ENCODE measurements at places on chromosomes 7 and 10.

DNA sequence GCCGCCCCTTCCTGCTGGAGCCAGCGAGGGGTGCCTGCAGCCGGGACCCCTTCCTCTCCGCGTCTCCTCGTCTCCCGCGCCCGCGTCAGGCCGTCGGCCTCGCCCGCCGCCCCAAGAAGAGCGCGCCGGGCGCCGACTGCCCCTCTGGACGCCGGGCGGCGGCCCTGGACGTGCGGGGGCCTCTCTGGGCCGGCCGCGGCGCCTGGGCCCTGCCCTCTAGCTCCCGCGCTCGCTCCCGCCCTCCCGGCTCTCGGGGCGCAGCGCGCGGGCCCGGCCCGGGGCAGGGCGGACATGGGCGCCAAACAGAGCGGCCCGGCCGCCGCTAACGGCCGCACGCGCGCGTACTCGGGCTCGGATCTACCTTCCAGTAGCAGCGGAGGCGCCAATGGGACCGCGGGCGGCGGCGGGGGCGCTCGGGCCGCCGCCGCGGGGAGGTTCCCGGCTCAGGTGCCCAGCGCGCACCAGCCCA is 704 bp downstream of the ZNRF2 start:
- H3K27ac ChIP-seq: peak overlapping the region; percentile 87
- DNase-seq: peak; percentile 44
- peaks cover 28% of the 10 kb centered on the region for H3K36me3 ChIP-seq
- H3K27me3 ChIP-seq: no peaks in the 10 kb centered on the region
- H3K4me3 ChIP-seq: peak overlapping the region; percentile 79

DNA sequence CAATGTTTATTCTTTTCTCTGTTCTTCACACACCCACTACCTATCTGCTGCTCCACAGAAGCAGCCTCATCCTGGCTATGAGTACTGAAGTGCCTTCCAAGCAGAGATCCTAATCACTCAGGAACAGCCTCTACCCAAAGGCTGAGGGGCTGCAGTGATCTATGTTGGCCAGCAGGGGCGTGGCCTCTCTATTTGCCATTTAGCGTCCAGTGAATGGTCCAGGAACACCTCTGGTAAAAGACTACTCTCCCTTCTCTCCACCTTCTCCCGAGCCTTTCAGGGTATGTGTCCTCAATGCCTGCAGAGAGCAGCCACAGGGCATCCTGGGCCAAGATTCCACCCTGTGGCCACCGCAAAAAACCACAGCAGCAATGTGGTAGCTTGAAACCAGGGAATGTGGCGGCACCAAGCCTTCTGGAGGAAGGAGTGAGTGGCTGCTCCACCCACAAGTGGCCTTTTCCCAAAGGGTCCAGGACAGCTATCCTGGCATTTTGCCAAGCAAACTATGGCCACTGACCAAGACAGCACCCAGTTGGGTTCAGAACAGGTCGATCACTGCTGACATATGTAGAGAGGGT is 70.9 kb downstream of the SYPL1 start:
- H3K27me3 ChIP-seq: peaks cover 27% of the 10 kb centered on the region
- peak; percentile 45 for DNase-seq
- peaks cover 12% of the 10 kb centered on the region for H3K4me1 ChIP-seq
- H3K4me3 ChIP-seq: no peak overlapping the region
- H3K27ac ChIP-seq: no peak overlapping the region
- no peaks in the 10 kb centered on the region for H3K36me3 ChIP-seq

GRCh38 chr10:44206127-44206818 is 178.6 kb downstream of the CXCL12 start:
- H3K4me3 ChIP-seq: no peak overlapping the region
- no peaks in the 10 kb centered on the region for H3K36me3 ChIP-seq
- no peak for DNase-seq
- H3K27ac ChIP-seq: no peak overlapping the region
- no peaks in the 10 kb centered on the region for H3K4me1 ChIP-seq

GRCh38 chr10:128302808-128303207 is 176.6 kb upstream of the MKI67 start:
- H3K27ac ChIP-seq: no peak overlapping the region
- H3K27me3 ChIP-seq: no peaks in the 10 kb centered on the region
- no peaks in the 10 kb centered on the region for H3K36me3 ChIP-seq
- DNase-seq: no peak
- no peak overlapping the region for H3K4me3 ChIP-seq

DNA sequence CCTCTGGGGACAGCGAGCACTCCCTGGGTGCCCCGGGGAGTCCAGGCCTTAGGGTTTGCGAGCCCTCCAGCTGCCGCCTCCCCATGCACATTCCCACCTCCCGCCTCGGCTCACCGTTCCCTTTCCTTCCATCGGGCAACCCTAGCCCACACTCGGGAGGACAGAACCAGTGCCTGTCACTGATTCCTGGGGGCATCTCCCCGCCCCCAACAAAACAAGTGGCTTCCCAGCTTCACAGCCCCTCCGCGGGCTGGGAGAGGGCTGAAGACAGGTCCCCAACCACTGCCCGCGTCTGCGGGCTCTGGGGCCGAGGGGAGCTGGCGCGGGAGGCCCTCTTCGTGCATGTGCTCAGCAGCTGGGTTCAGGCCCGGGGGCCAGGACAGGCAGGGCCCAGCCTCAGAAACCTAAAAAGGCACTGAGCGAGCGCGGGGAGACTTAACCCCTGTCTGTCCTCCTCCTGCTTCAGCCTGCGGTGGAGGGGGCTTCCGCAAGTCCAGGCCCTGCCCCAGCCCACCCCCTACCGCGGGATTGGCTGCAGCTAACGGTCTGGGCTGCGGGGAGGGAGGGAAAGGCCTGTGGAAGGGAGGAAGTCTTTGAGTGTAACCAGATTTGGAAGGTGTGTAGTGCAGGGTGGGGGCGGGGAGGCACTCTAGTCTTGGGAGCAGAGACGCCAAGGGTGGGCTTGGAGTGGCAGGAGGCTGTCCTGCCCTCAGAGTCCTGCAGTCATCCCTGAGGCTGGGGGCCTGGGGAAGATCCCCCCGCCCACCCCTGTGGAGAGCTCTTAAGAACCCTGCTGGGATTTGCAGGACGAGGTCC is 1.2 kb downstream of the FLNC start:
- no peak overlapping the region for H3K4me3 ChIP-seq
- H3K27ac ChIP-seq: no peak overlapping the region
- peaks cover 34% of the 10 kb centered on the region for H3K27me3 ChIP-seq
- H3K4me1 ChIP-seq: peaks cover 17% of the 10 kb centered on the region
- H3K36me3 ChIP-seq: no peaks in the 10 kb centered on the region

- H3K36me3 ChIP-seq: peaks cover 26% of the 10 kb centered on the region
- no peaks in the 10 kb centered on the region for H3K27me3 ChIP-seq
These were observed 11.4 kb downstream of the DAGLB start for GRCh38 chr7:6436385-6436685.

Measured in activated CD8-positive, alpha-beta T cell treated with anti-CD3 and anti-CD28 coated beads, Interleukin-2, amount 10 ng/mL, durations not matched to agents 7 days and 5 days (primary cell).